ENCODE measurements at places on chromosomes 12 and 14.

DNA sequence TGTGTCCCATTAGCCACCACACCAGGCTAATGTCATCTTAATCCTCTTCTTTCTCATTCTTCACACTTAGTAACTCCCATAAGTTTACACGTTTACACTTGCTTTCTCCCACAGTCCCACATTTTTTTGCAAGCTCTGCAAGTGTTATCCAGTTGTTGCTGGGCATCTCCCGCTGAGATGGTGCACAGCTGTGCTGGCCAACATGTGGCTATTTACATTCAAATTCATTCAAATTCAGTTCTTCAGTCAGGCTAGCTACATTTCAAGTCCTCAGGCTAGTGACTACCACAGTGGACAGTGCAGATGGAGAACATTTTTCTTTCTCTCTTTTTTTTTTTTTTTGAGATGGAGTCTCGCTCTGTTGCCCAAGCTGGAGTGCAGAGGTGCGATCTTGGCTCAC, 9.8 kb upstream of the TEAD4 start:
- no peak for DNase-seq

GRCh38 chr12:27521066-27521465, 2.9 kb upstream of the PPFIBP1 start:
- no peak for DNase-seq

GRCh38 chr14:87351007-87351406, 642.0 kb downstream of the GALC start:
- no peak for DNase-seq

- no peak for DNase-seq
Measured at GRCh38 chr12:12837025-12837812, 24.1 kb downstream of the DDX47 start.

DNA sequence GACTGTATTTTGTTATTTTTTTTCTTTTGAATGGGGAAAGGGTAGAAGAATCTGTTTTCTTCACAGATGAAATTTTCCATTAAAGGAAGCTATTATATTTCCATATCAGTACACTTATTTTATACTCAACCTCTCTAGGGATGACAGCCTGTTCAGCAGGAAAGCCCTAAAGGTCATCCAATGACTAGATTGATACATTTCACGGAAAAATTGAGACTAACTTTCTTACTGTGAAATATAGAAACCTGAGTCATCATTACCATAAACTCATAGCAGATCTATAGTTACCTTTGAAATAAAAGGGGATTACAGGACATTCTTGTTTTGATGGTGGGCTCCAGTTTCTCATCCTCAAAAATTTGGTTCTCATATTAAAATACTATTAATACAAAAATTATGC, 36.1 kb upstream of the PTCSC3 start:
- no peak for DNase-seq

- DNase-seq: no peak
Measured at GRCh38 chr12:131796754-131797587, 31.2 kb upstream of the MMP17 start.

- DNase-seq: no peak
Measured at GRCh38 chr12:75533239-75533638, 21.8 kb upstream of the KRR1 start.

GRCh38 chr12:107661830-107662229, 23.8 kb upstream of the PWP1 start:
- DNase-seq: no peak

GRCh38 chr12:103205906-103206305, 248.4 kb downstream of the ASCL1 start:
- DNase-seq: no peak

DNA sequence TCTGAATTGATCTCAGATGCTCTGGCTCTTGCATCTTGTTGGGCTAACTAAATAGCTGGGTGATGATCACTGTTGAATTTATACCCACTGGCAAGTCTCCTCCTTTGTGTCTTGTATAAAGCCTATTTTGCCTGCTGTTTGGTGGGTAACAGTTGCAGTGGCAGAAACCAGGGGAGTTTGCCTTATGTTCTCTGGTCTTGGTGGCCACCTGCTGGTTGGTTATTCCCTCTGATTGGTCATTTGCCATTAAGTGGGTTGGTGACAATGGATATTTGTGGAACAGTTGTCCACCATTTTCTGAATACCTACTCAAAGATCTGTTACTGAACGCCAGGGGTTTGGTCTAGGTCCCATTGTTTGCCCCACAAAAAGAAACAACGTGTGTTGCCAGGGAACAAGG, 52.1 kb downstream of the AVPR1A start:
- peak; percentile 34 for DNase-seq

DNA sequence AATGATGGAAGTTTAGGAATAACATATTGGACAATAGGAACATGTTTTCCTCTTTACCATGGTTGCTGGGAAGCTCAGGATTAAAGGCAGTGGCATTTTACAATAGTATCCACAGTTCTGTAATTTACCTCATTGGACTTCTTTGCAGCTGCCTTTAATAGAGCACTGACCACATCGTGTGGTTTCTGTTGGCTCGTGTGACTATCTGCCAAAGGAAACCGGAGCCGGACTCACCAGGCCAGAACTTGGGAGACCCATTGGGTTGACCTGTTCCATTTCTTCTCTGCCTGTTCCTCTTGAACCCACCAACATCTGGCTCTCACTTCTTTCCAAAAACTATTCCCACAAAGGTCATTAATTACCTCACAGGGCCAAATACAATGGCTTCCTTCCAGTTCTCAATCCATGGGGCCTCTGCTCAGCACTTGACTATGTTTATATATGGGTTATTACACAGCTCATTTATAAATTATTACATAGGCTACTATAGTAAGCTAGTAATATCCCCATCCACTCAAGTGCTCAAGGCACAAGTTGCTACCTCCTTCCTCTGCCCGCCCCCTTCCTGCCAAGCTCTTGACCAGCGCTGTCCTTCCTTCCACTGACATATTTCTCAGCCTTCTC, 121.5 kb upstream of the VASH1 start:
- DNase-seq: no peak

- DNase-seq: no peak
Measured at GRCh38 chr14:91082282-91082681, 21.8 kb upstream of the RPS6KA5 start.

GRCh38 chr12:14416658-14417057, 51.2 kb downstream of the ATF7IP start:
- DNase-seq: peak; percentile 22

DNA sequence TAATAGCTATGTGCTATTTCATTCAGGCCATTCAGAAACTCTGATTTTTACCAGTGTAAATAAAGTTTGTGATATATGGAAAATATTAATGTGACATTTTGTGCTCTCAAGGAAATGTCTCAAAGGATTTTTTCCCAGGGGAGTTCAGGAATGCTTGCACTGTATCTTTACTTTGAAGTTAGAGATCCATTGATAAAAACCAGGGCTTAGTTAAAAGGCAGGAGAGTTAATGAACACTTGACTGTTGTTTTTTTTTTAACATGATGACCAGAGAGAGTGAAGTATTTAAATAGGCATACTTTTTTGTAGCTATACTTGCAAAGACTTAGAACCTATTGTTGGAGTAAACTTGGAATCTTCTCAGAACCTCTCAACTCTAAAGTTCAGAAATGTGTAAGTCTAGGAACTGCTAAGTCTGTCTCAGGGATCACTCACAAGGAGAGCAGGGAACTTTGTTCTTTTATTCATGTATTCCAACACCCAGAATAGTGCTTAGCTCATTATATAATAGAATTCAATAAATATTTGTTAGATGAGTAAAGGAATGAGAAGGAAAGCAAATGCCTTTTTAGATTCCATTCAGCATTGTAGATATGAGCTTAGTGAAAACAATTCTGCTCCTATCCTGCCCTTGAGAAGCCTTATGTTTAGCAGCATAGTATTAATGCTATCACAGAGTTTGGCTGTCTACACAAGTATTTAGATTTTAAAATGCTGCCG, 117.5 kb downstream of the DAAM1 start:
- no peak for DNase-seq

DNA sequence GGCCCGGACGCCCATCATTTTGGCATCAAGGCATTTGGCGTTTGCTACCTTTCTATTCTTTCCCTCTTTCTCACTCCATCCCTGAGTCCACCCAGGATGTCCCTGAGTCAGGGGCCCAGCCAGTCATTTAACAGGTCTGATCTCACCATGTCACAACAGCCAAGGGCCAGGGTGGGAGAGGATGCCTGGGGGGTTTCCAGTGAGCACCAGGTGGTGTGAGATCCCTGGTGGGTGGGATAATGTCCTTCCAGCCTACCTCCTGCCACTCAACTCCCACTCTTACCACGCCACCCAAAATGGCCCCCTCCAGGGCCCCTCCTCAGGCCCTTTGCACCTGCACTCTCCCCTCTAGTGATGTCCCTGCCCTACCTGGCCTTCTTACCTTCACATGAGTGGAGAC, 310.8 kb downstream of the BCL11B start:
- DNase-seq: no peak
